ENCODE measurements at places on chromosomes 7 and 10. TPM values are rescaled to one million over a fixed set of nuclear protein-coding genes. Genes with fewer than 3 reads are reported as not detected.

ANKRD61 gene
- not detected for total RNA-seq

AHR gene
- 12.3 TPM for total RNA-seq

RAB19 gene
- total RNA-seq, result not detected

MYPN gene
- under 0.01 TPM for total RNA-seq

DKK1 gene
- total RNA-seq, result 40.0 TPM

ANKRD30A gene
- total RNA-seq, result not detected

HIP1 gene
- total RNA-seq, result 2.0 TPM

TFPI2 gene
- total RNA-seq, result 0.79 TPM

AKR1C2 gene
- 0.65 TPM for total RNA-seq

C7orf57 gene
- 0.39 TPM for total RNA-seq

ANKRD22 gene
- not detected for total RNA-seq

DPYSL4 gene
- total RNA-seq, result 1.2 TPM

GLI3 gene
- total RNA-seq, result 1.8 TPM

EPHA1 gene
- 40.8 TPM for total RNA-seq

HMX3 gene
- total RNA-seq, result not detected

Measured in placental epithelial cell (primary cell).